ENCODE measurements at places on chromosomes 13 and 19.

GRCh38 chr19:29188289-29189032 lies 24.5 kb downstream of the UQCRFS1 start:
- DNase-seq: no peak

GRCh38 chr13:44903574-44903985 lies 85.7 kb downstream of the NUFIP1 start:
- DNase-seq: no peak

DNA sequence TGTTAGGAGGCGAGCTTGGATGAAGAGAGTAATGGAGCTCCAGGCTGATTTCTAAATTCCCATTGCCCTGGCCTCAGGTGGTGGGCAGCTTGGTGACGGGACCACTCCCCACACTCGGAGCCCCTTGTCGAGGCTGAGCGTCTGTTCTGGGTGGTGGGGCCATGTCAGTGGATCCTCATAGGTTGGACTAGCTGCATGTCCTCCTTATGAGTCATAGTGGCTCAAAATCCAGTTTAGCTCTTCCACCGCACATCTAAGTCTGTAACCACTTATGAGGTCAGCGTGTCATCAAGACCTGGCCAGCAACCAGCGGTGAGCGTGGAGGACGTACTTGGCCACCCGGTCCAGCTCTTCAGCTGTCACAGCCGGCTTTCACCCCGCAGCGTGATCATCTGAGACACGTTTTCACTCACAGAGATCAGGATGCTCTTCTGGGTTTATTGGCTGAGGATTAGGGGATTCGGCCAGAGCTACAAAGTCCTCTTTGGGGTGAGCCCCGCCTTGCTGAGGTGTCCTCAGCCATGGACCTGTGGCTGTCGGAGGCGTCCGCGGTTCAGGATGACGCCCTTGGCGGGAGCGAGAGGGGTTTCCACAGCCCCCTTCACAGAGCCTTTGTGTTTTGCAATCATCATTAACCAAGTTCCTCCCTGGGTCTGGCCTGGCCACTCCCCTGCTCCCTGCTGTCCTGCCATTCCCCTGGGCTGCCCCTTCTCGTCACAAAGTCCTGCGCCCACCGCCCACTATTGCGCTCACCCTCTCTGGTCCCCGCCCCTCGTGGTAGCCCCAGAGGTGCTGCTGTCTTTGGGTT lies 41.9 kb downstream of the ADPRHL1 start:
- DNase-seq: no peak

DNA sequence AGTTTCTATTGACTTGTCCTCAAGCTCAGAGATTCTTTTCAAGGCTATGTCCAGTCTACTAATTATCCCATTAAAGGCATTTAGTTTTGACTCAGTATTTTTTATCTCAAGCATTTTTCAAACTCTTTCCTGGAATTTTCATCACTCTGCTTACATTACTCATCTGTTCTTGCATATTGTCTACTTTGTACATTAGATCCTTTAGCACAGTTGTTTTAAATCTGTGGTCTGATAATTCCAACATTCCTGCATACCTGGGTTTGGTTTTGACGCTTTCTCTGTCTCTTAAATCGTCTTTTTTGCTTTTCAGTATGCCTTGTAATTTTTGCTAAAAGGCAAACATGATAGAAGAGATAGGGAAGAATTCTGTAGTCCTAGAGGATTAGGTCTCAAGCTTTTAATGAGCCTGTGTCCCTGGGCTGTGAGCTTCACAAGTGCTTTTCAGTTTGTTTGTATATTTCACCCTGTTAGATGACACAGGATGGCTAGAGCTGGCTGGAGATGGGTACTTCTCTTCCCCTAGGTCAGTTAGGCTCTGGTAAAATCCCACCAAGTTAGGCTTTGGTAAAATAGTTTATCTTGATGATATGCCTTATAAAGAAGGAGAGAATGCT lies 46.1 kb upstream of the GPC6 start:
- DNase-seq: no peak

DNA sequence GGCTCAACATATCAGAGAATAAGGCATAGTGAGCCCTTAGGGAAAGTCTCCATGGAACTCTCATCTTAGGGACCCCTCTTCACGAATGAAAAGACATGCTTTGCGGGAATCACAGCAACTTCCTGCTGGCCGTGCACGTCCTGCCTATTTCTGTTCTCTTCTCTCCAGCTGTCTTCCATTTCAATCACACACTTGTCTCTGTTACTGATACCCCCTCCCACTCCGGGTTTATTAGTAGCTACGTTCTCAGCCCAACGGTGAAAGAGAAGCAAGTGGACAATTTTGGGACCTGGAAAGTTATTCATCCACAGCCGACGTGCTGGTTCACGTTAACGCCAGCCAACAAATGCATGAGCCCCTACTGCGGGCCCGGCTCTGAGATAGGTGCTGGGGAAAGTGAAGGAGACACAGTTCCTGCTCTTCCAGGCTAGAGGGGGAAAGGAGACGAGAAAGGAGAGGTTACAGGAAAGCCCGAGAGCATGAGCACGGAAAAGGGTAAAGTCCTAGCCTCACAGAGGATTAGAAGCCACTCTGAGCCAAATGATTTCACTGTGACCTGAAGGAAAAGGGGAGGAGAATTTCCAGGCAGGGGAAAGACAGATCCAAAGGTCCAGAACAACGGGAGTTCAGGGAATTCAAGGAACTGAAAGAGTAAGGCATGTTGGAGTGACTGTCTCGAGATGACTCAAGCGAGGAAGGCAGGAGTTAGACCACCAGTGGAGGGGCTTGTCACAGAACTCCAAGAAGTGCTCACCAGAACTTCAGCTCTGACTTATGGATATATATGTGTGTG lies 81.8 kb upstream of the CLDN10 start:
- DNase-seq: no peak

- DNase-seq: peak; percentile 23
Observed at GRCh38 chr13:27401210-27401609, 23.2 kb upstream of the GTF3A start.

- DNase-seq: no peak
Observed at GRCh38 chr13:100789481-100789880, 114.9 kb upstream of the TMTC4 start.

DNA sequence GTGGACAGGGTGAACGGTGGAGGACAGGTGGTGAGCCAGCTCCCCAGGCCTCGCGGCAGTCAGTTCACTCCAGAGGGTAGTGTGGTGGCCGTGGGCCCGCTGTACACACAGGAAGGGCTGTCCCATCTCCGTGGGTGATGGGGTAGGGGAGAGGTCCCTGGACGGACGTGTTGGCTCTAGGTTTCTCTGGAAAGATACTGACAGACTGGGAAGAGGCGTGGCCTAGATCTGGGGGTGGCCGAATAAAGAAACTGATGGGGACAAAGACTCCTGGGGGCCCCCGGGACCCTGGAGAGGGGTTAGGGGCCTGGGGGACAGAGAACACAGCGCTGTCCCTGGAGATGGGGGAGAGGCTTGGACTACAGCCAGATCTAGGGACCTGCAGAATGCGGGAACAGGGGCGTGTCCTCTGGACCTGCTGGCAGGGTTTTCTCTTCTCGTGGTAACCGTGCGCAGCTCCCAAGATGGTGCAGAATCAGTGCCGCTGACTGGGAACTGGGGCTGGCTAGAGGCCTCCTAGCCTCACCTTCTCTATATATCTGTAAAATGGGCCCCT lies 4.0 kb upstream of the PRAM1 start:
- DNase-seq: no peak

DNA sequence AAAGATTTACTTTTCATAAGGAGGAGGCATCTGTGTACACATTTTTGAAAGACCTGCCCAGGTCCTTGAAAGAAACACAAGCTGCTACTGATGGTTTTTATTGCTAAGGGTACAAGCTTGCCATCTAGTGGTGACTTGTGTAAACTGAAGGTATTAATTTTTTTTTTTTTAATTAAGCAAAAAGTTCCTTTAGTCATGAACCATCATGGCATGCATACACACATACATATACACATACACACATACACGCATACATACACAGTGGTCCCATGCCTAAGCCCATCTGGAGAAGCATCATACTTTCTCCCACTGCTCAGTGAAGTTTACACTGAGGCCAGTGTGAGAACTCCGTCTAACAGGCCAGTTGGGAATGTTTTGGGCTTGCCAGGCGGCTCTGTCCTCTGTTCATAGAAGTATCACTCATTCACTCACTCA lies 312.5 kb downstream of the DCLK1 start:
- DNase-seq: no peak

- DNase-seq: no peak
Observed at GRCh38 chr13:48559638-48560320, 26.9 kb upstream of the RCBTB2 start.

DNA sequence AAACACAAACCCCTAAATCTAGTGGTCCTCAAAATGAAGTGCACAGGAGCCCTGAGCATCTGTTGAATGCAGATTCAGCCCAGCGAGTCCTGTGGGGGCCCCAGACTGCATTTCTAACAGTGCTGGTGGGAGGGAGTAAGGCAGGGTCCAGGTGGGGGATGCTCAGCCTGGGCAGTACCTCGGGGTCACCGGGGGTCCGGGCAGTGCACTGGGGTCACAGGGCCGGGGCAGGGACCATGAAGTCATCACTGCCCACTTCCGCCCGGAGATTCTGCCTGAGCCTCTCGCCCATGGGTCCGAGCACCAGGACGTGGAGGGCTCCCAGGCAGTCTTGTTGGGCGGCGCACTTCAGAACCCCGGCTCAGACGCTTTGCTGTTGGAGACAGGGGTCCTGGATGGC lies 838 bp upstream of the ATP4B start:
- no peak for DNase-seq
